ENCODE measurements at places on chromosomes 2 and 18.

DNA sequence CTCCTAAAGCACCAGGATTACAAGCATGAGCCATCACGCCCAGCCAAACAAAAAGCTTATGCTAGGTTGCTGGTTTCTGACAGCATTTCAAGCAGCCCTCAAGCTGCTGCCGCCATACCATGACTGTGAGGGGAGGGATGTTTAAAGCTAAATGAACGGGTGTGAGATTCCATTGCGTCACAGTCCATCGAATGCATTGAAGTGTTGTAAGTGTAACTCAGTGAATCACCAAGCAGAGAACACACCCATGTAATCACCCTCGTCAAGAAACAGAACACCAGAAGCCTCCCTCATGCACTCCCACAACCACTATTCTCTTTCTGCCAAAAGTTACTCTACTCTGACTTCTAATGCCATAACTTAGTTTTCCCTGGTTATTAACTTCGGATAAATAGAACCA lies 32.8 kb upstream of the MC5R start:
- no peak for DNase-seq

DNA sequence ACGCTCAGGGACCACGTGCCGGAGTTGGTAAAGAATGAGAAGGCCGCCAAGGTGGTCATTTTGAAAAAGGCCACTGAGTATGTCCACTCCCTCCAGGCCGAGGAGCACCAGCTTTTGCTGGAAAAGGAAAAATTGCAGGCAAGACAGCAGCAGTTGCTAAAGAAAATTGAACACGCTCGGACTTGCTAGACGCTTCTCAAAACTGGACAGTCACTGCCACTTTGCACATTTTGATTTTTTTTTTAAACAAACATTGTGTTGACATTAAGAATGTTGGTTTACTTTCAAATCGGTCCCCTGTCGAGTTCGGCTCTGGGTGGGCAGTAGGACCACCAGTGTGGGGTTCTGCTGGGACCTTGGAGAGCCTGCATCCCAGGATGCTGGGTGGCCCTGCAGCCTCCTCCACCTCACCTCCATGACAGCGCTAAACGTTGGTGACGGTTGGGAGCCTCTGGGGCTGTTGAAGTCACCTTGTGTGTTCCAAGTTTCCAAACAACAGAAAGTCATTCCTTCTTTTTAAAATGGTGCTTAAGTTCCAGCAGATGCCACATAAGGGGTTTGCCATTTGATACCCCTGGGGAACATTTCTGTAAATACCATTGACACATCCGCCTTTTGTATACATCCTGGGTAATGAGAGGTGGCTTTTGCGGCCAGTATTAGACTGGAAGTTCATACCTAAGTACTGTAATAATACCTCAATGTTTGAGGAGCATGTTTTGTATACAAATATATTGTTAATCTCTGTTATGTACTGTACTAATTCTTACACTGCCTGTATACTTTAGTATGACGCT lies 5.8 kb downstream of the MYCN start:
- DNase-seq = no peak

GRCh38 chr18:54043484-54044251 lies 180.8 kb downstream of the MBD2 start:
- no peak for DNase-seq

GRCh38 chr18:48827291-48828193 lies 123.2 kb downstream of the SMAD7 start:
- DNase-seq = no peak

GRCh38 chr2:152556506-152556905 lies 160.8 kb downstream of the PRPF40A start:
- no peak for DNase-seq

- DNase-seq = no peak
Measured at GRCh38 chr2:85436836-85437487, 18.4 kb downstream of the SH2D6 start.

GRCh38 chr18:77110400-77110799 lies 22.2 kb downstream of the MBP start:
- DNase-seq = peak; percentile 32

DNA sequence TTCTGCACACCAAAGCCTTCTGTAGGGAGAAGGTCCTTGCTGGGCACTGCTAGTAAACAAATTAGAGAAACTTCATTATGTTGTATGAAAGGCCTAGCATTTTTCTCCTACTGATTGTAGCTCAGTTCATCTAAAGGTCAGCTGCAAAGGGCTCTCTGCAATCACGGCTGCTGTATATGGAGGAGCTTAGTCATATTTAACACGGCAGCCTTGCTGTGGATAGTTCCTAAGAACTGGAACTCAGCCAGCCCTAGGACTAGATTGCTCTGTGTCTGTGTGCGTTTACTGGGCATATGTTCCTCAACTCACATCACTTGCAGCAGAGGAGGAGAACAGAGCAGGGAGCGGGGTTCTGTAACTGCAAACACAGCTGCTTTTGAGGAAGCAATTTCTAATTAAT lies 1103.9 kb upstream of the KLHL29 start:
- DNase-seq = no peak

- DNase-seq = no peak
Measured at GRCh38 chr18:51044928-51045585, 15.0 kb downstream of the SMAD4 start.

DNA sequence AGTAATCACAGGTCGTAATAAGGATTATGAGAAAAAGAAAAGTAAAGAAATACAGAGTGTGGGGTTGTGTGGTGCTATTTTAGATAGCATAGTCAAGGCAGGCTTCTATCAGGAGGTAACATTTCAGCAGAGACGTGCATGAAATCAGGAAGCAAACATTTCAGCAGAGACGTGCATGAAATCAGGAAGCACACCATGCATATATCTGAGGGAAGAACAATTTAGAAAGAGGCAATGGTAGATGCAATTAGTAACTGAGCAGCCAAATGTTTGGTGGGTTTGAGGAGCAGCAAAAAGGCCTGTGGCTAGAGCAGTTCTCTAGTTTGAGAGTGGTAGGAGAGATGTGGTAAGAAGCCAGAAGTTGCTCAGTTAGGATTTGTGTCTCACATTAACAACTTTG lies 713.7 kb downstream of the ADCYAP1 start:
- DNase-seq = no peak

DNA sequence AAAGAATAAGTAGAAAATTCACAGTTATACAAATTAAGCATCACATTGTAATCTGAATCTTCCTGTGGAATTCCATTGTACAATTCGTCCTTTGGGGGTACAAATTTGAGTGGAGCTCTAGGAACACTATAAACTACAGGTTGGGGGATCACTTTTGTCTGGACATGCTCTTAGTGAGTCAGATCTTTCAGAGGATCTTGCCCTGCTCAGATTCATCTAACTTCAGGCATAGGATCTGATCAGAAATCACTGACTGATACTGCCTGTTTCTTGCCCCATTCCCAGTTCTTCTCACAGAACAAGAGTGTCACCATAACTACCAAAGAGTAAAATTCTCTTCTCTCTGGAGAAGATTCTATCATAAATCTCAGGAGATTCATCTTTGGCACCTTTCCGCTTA lies 10.7 kb upstream of the VSNL1 start:
- DNase-seq = no peak

GRCh38 chr2:168773719-168774521 lies 28.5 kb upstream of the NOSTRIN start:
- DNase-seq = no peak

- DNase-seq = no peak
Measured at GRCh38 chr2:201466050-201466675, 14.6 kb downstream of the STRADB start.

DNA sequence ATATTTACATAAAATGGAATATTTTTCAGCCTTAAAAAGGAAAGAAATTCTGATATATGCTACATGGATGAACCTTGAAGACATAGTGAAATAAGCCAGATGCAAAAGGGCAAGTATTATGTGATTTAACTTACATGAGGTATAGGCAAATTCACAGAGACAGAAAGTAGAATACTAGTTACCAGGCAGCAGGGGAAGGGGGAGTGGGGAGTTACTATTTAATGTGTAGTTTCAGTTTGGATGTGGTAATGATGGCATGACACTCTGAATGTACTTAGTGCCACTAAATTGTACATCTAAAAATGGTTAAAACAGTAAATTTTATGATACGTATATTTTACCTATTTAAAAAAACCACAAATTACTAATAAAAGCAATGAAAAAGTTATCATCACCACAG lies 12.1 kb downstream of the METTL4 start:
- no peak for DNase-seq

DNA sequence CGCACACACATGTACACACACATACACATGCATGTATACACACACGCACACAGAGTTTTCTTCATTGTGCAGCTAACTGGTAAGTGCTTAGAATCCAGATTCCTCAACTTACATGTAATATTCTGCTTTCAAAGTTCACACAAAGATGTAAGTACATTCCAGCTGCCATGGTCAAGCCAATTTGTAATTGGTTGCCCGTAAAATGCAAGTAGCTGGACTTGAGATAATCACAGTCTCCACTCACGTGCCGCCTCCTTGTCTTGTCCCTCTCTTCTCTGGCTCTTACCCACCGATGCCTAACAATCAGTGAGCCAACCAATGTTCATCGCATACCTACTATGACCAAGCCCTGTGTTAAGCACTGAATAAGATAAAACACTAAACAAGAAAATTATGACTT lies 77.8 kb downstream of the SOCS6 start:
- DNase-seq = no peak

- no peak for DNase-seq
Measured at GRCh38 chr2:234324116-234324515, 172.8 kb downstream of the ARL4C start.

DNA sequence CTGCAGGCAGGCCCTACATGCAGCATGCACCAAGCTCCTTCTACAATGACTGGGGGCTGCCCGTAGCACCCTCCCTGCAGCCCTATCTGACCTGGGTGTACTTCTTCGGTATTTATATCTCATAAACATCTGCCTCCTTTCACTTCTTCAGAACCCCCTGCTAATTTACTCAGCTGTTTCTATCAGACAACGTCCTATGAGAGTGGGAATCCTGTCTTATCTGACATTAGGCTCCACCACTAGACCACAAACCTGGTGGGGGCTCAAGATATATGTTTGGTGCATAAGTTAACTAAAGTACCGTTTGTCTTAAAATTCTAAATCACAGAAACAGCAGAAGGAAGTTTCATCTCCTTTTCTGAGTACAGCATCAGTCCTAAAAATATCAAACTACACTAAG lies 10.6 kb downstream of the HSBP1L1 start:
- no peak for DNase-seq

GRCh38 chr18:22521026-22521707 lies 103.5 kb upstream of the CTAGE1 start:
- no peak for DNase-seq

DNA sequence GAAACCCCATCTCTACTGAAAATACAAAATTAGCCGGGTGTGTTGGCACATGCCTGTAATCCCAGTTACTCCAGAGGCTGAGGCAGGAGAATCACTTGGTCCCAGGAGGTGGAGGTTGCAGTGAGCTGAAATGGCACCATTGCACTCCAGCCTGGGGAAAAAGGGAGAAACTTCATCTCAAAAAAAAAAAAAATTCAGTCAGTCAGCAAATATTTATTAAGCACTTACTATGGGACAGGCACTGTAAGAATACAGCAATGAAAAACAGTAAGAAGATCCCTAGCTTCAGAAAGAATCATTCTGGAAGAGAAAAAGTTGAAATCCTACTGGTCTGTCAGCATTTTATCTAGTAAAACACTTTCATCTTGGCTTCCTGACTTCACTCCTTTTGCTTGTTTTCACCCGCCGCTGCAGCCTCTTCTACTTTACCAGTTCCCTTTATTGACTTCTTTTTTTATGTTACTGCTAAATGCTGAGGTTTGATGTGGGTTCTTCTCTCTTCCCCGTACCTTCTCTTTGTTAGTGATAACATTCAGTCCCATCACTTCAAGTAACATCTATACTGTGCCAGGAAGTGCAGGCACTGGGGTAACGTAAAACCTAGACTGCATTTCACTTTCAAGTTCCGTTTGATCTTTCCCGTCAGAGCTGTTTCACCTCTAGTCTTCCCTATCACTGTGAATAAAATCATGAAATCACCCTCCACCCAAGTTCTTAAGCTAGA lies 10.8 kb upstream of the TAF4B start:
- DNase-seq = no peak

DNA sequence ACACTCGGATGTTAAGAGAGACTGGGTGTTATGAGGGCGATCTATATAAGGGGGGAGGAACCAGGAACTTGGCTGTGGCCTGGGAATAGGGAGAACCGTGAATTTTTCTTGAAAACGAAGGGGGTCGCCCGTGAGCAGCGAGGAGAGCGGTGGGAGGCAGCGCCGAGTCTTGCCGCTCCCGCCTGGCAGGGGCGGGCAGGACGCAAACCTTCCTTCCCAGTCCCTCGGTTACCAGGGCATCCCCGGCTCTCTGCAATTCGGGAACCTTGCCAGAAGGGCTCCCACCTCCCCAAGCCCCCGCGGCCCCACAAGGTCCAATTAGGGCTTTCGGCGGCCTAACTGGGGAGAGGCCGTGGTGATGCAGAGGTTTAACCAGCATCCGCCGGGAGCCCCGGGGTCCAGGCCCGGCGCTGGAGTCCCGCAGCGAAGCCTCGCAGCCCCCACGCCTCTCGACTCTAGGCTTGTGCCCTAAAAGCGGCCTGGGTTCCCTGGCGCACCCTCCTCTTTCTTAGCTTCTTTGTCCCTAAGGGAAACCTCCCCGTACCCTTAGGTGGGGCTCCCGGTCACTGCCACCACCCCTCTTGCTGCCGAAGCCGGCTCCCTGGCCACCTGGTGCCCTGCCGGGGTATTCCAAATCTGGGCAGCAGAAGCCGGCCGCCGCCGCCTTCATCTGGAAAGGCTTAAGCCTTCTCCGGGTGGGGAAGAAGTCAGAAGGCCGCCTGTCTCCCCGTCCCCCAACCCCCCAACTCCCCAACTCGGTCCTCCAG lies 680 bp upstream of the FHOD3 start:
- DNase-seq = no peak

GRCh38 chr2:36663851-36664695 lies 32.4 kb upstream of the VIT start:
- DNase-seq = no peak

Measured in natural killer cell treated with Interleukin-12 subunit alpha and Interleukin-12 subunit beta and Interleukin-15 and Interleukin-18, amount 100 ng/mL, for 72 hours (primary cell).